ENCODE measurements at places on chromosomes 1 and 21.

DNA sequence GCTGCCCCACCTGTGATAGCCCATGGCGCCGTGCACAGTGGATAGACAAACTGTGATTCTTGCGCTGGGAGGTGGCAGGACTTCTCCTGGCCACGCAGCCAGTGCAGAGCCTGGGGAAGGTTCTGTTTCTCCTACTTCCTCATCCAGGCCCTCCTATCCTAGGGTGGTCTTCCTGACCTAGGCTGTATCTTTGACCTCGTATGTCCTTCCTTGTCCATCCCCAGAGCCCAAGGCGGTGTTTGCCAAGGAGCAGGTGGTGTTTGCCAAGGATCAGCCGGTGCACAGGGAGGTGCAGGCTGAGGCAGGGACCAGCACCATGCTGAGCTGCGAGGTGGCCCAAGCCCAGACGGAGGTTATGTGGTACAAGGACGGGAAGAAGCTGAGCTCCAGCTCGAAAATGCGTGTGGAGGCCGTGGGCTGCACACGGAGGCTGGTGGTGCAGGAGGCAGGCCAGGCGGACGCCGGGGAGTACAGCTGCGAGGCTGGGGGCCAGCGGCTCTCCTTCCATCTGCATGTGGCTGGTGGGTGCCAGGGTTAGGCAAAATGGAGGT lies 63.9 kb downstream of the OBSCN start:
- no peak for DNase-seq

- no peak for DNase-seq
Measured at GRCh38 chr1:53498555-53499131, 39.4 kb downstream of the DMRTB1 start.

DNA sequence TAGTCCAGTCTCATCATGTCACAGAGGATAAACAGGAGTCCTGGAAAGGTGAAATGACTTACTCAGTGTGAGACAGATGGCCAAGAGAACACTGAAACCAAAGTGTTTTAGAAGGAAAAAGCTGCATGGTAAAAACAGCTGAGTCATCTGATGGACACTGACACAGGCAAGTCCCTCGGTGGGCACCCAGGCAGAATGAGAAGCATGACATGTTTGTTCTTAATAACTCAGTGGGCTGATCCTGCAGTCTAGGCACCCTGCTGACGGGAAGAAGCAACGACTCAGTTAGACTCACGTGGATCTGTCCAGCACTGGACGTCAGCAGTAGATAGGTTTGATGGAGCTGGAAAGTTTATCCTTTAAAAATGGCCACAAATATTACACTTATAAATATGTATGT lies 116.9 kb downstream of the RGS7 start:
- DNase-seq = no peak

- DNase-seq = no peak
Measured at GRCh38 chr1:205500240-205501233, 3.9 kb upstream of the CDK18 start.

GRCh38 chr1:62070384-62071011 lies 124.2 kb upstream of the L1TD1 start:
- no peak for DNase-seq

- DNase-seq = no peak
Measured at GRCh38 chr1:87291107-87291506, 37.6 kb upstream of the LMO4 start.

GRCh38 chr1:154768456-154769125 lies 101.5 kb downstream of the KCNN3 start:
- DNase-seq = no peak

- no peak for DNase-seq
Measured at GRCh38 chr1:151047591-151047924, at the start of gene C1orf56. Gene C1orf56 (plus strand): TSS chr1:151047751. CDS start chr1:151047848, 97 bp downstream.

- no peak for DNase-seq
Measured at GRCh38 chr1:234271243-234271606, 102.0 kb upstream of the COA6 start.

DNA sequence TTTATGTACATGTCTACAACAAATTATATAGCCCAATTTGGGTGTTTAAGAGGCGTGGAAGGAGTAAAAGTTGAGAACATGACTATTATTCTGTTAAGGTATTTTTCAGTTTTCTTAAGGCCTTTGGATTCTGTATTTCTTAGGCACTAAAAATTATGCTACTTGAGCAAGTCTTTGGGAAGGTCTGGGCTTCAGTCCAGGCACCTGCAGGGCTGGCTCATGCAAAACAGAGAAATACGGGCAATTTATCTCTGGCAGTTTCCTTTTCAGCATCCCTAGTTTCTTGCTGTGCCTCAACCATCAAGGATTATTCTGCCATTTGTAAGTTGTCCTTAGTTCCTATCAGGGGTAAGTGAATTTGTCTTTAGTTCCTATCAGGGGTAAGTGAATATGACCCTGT lies 358.8 kb upstream of the B3GALT2 start:
- no peak for DNase-seq

- DNase-seq = no peak
Measured at GRCh38 chr1:50417946-50418599, 5.2 kb downstream of the DMRTA2 start.

DNA sequence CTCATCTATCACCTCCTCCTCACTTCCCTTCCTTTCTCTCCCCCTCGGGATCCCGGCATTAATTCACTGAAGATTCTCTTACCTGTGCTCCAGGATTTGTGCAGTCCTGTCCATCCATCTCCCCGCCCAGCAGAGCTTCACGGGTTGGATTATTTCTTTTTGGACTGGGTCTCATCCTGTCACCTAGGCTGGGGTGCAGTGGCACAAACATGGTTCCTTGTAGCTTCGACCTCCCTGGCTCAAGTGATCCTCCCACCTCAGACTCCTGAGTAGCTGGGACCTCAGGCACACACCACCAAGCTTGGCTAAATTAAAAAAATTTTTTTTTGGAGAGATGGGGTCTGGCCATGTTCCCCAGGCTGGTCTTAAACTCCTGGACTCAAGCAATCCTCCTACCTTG lies 12.3 kb upstream of the CSF3R start:
- DNase-seq = no peak

DNA sequence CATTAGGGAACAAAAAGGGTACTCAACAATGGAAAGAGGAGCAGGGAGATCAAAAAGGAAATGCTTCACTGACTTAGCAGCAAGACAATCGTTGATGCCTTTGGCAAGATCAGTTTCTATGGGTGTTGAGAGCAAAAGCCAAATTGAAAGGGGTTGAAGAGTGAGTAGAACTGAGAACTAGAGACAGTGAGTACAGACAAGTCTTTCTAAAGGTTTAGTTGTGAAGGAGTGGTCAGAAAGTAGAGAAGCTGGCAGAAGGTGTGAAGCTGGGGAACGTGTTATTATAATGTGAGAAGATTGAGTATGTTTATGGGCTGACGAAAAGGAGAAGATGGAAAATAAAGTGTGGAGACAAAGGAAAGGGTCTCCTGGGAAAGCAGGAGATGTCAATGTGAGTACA lies 221.2 kb upstream of the USP25 start:
- DNase-seq = no peak

- no peak for DNase-seq
Measured at GRCh38 chr1:35544976-35545375, 12.2 kb downstream of the KIAA0319L start.

- no peak for DNase-seq
Measured at GRCh38 chr1:29591601-29592260, 355.4 kb downstream of the PTPRU start.

DNA sequence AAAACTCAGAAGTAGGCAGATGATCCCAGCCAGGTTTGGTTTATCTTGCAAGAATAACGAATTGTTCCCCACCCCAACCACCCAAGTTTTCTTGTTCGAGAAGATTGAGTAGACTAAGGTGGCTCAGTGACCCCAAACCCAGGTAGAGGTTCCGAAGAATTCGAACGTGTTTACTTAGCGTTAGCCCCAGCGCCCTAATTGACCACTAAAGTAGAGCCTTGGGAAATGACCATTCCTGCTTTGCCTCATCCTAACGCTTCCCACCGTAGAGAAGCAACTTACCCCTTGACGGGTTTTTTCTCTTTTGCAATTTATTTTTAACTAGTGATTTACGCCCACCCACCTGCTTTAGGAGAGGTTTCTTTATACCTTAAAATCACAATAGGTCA lies 870 bp downstream of the FBXO28 start:
- DNase-seq = no peak

DNA sequence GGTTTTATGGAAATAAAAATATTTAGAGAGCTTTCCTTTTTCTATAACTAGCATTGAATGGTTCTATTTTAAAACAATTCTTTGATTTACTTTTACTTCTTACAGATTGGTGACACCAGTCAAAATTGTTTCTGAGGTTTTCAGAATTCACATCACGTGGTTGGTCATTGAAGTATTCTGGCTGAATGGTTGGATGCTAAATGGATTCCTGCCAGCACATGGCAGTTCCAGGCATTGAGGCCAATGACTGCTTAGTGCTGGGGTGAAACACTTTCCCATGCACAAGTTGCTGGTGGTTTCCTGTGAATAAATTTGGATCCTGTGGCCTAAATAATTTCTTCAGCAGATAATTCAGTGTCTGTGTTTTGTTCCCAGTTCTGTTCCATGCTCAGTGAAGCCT lies 20.6 kb downstream of the NCAM2 start:
- DNase-seq = no peak

DNA sequence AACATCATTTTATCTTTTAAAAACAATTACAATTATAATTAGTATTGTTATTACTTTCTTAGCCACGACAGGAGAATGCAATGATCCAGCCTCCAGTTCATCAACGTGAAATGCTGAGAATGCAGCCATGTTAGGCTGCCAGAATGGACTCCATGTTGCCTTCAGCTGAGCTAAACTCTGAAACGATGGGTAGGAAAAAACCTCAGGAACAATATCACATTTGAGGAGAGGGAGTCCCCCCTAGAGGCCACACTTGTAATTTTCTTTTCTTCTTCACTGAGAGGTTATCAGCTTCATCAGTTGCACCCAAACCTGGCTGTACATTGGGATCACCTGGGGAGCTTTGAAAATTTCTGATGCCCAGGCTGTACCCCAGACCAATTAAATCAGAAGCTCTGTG lies 34.6 kb upstream of the DNAH14 start:
- DNase-seq = no peak

GRCh38 chr1:171081763-171082201 lies 8.9 kb upstream of the FMO3 start:
- no peak for DNase-seq

DNA sequence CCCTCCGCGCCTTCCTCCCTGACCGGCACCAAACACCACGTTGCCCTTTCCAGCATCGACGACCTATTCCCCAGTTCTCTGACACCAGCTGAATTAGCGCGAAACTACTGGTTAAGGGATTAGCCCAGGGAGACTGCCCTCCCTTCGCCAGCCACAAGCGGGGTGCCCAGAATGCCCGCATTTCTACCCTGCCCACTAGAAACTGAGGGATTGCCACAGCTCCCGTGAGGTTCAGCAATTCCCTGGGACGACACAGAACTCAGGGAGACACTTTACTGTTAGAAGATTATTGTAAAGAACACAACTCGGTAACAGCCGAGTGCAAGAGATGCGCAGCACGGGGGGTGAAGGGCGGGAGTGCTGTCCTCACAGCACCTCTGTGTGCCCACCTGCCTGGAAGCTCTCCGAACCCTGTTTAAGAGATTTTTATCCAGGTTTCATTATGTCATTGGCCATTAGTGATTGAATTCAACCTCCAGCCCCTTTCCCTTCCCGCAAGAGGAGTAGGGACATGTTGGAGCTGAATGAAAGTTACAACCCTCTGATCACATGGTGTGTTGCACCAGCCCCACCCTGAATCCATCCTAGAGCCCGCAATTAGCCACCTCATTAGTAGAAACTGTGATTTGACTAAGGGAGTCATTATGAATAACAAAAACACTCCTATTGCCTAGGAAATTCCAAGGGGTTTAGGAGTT lies 15.8 kb upstream of the RIPPLY3 start:
- DNase-seq = no peak

DNA sequence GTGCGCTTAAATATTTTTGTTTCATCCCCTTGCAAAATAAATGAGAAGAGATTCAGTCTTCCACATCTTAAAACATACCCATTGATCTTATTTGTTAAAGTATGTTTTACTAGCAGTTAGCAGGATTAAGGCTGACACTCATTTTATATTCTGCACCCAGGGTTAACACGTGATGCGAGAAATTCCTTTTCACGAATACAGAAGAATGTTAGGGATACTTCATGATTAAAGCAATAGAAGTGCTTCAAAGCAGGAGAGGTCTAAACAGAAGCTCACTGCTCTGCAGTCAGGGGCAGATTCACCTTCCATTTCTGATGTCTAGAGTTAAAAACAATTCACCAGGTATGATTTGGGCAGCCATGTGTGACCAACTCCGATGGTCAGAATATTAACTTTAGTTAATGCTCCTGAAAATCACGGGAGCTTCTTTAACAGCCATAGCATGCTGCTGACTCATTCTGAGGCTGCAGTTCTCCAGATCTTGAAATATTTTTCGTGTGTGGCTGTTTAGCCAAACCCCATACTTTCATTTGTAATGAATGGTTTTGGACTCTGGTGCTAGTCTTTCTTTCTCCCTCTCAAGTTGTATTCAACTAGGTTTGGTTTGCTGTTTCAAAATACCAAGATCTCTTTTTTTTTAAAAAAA lies 19.7 kb downstream of the BCAR3 start:
- DNase-seq = peak; percentile 62

DNA sequence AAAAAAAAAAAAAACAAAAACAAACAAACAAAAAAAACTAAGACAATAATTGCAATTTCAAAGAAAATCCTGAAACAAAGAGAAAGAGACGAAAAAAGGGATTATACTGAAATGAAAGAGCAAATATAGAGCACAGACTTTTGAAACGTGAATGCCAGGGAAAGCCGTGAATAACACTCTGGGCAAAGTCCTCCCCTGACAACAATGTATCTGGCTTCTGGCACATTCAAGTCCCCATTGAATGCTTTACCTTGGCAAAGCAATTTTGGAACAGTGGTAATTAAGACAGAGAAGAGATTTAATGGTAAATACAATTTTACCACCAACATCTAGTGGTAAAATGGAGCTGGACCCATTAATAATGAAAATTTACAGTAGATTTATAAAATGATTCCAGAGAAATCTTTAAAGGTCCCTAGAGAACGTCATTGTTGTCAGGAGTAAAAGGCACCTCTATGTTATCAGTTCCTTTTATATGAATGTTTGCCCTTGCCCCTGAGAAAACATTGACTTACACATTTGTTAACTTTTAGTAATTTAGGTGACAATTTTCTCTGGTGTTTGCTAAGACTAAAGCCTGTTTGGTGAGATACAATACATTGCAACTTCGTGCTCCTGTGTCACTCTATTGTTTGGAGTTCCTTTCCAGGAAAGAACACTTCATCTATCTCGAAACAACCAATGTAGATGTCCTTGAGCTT lies 89.7 kb downstream of the GREM2 start:
- DNase-seq = no peak

DNA sequence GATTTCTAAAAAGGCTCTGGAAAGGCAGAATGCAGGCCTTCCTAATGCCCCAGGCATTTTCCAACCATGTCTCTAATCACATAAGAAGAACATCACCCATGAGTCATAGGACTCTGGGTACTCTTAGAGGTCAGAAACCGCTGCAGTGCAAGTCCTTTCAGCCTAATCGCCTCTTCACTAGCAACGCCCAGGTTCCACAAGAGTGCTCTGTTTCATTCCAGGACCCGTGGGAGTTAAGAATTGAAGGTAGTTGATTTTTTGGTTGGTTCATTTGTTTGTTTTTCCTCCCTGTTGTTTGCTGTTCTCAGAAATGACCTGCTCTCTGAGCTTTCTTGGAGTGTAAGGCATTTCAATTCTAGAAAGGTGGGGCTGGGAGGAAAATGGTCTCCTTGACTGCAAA lies 123.2 kb downstream of the NR5A2 start:
- DNase-seq = peak; percentile 37
